Subcutaneous adipose tissue (tissue), 4 donors: ENCODE measurements at places on chromosomes 16 and 17. TPM values are rescaled to one million over a fixed set of nuclear protein-coding genes. Genes with fewer than 3 reads are reported as not detected.

Gene NPIPA1
- 63.4 TPM for total RNA-seq

Gene SLC12A3
- total RNA-seq = not detected

Gene TCAP
- 0.33 TPM for total RNA-seq

Gene SLC52A1
- total RNA-seq = not detected

Gene DOC2A
- total RNA-seq = 0.66 TPM

Gene SLC35G6
- not detected for total RNA-seq

Gene AURKB
- not detected for total RNA-seq

Gene DCXR
- total RNA-seq = 383 TPM

Gene CCDC200
- total RNA-seq = not detected

Gene MMP28
- total RNA-seq = 46.1 TPM
